Natural killer cell treated with Interleukin-12 subunit alpha and Interleukin-12 subunit beta and Interleukin-15 and Interleukin-18, amount 100 ng/mL, for 72 hours (primary cell): ENCODE measurements at places on chromosomes 4 and X.

DNA sequence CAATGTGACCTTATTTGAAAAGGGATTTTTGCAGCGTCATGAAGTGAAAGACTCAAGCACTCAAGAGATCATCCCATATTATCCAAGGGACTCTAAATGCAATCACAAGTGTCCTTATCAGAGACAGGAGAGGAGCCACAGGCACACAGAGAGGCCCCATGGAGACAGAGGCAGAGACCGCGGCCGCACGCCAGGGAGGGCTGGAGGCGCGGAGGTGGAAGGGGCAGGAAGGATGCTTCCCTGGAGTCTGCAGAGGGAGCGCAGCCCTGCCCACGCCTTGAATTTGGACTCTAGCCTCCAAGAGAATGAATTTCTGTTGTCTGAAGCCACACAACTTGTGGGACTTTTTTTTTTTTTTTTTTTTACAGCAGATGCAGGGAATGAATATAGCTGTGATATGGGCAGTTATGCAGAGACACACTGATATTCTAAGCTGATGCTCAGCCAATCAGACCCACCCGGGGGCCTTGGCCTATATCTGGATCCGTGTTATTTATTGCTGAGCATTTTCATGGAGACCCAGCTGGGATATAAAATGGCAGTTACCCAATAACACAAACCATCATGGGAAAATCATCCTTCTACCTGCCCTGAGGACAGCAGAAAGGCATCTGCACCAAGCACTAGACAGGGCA is 244.8 kb upstream of the PSAPL1 start:
- H3K4me3 ChIP-seq, result no peak overlapping the region
- H3K27ac ChIP-seq, result no peak overlapping the region
- no peak for DNase-seq

DNA sequence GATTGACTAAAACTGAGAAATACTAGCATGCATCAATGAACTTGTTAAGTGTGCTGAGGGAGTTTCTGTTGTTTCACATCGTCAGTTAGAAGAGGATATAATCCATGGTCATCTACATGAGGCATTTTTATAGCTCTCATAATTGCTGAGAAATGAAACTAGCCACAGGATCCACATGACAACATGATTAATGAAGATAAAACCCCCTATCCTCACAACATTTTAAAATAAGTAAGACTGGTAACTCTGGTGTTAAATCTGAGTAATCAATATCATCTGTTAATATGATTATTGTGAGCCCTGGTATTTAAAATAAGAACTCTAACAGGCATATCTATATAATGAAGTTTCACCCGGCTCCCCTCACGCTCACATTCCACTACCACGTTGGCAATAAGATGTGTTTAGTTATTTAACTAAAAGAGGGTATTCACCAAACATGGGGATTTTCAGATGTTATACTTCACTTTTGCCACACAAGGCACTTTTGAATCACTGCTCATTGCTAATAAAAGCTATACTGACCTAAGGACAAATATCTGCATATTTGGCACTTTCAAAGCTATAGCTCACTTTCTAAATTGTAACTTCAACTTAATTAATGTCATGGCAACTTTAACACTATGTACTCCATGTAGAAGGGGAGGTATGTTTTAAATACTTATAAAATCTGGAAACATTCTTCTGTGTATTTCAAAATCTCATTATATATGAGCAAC is 6.7 kb downstream of the UNC5C start:
- H3K4me1 ChIP-seq, result no peaks in the 10 kb centered on the region
- no peak for DNase-seq
- H3K36me3 ChIP-seq, result no peaks in the 10 kb centered on the region
- no peaks in the 10 kb centered on the region for H3K27me3 ChIP-seq

GRCh38 chrX:15114743-15115566 is 154.9 kb downstream of the ASB9 start:
- no peak for DNase-seq
- no peaks in the 10 kb centered on the region for H3K27me3 ChIP-seq
- H3K4me3 ChIP-seq, result no peak overlapping the region
- H3K27ac ChIP-seq, result no peak overlapping the region
- no peaks in the 10 kb centered on the region for H3K4me1 ChIP-seq

DNA sequence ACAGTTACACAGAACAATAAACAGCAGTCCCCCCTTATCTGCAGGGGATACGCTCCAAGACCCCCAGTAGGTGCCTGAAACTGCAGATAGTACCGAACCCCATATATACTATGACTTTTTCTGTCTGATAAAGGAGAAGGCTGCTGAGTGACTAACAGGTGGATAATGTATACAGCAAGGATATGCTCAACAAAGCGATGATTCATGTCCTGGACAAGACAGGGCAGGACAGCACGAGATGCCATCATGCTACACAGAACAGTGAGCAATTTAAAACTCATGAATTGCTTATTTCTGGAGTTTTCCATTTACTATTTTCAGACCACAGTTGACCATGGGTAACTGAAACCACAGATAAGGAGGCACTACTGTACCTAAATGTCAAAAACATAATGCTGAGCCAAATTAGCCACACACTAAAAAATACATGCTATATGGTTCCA is 76.1 kb downstream of the MANBA start:
- H3K27ac ChIP-seq, result no peak overlapping the region
- H3K4me1 ChIP-seq, result no peaks in the 10 kb centered on the region
- H3K4me3 ChIP-seq, result no peak overlapping the region
- DNase-seq, result no peak
- H3K36me3 ChIP-seq, result no peaks in the 10 kb centered on the region

GRCh38 chrX:13254870-13255269 is 65.0 kb downstream of the ATXN3L start:
- peaks cover 18% of the 10 kb centered on the region for H3K27me3 ChIP-seq
- peaks cover 6% of the 10 kb centered on the region for H3K36me3 ChIP-seq
- DNase-seq, result no peak
- peak overlapping the region; percentile 75 for H3K27ac ChIP-seq
- peak overlapping the region; percentile 53 for H3K4me3 ChIP-seq

- no peaks in the 10 kb centered on the region for H3K36me3 ChIP-seq
- H3K27ac ChIP-seq, result no peak overlapping the region
- H3K27me3 ChIP-seq, result no peaks in the 10 kb centered on the region
- DNase-seq, result no peak
Measured at GRCh38 chr4:127261476-127261875, 371.3 kb upstream of the INTU start.

DNA sequence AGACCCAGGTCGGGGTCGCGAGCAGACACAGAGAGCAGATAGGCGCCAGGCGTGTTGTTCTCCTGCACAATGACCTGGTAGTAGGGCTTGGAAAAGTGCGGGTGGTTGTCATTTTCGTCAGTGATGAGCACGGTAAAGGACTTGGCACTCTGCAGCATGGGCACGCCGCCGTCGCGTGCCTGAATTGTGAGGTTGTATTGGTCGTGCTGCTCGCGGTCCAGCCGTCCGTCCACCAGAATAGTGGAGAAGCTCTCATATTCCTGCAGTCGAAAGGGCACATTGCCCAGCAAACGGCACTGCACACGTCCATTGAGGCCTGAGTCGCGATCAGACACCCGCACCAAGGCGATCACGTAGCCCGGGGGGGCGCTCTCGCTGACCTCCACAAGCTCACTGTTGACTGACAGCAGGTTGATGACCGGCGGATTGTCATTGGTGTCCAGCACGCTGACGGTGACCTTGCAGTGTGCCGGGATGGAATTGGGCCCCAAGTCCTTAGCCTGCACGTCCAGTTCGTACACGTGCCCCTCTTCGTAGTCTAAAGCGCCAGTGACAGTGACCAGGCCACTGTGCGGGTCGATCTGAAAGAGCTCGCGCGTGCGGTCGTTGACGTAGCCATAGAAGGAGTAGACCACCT is 2.8 kb downstream of the PCDH19 start:
- H3K27ac ChIP-seq, result no peak overlapping the region
- peaks cover 36% of the 10 kb centered on the region for H3K27me3 ChIP-seq
- H3K4me3 ChIP-seq, result no peak overlapping the region
- no peaks in the 10 kb centered on the region for H3K36me3 ChIP-seq
- DNase-seq, result no peak

GRCh38 chrX:142156567-142156966 is 48.5 kb downstream of the MAGEC2 start:
- H3K27me3 ChIP-seq, result no peaks in the 10 kb centered on the region
- no peaks in the 10 kb centered on the region for H3K36me3 ChIP-seq
- DNase-seq, result no peak
- no peak overlapping the region for H3K27ac ChIP-seq
- no peaks in the 10 kb centered on the region for H3K4me1 ChIP-seq
- H3K4me3 ChIP-seq, result no peak overlapping the region

- peaks cover 13% of the 10 kb centered on the region for H3K4me1 ChIP-seq
- H3K27me3 ChIP-seq, result no peaks in the 10 kb centered on the region
- H3K27ac ChIP-seq, result peak overlapping the region; percentile 65
- no peak overlapping the region for H3K4me3 ChIP-seq
Measured at GRCh38 chr4:185339941-185340340, 55.8 kb downstream of the LRP2BP start.

GRCh38 chr4:90445380-90445779 is 318.2 kb downstream of the CCSER1 start:
- H3K4me1 ChIP-seq, result no peaks in the 10 kb centered on the region
- no peak overlapping the region for H3K4me3 ChIP-seq
- H3K36me3 ChIP-seq, result no peaks in the 10 kb centered on the region
- H3K27me3 ChIP-seq, result no peaks in the 10 kb centered on the region
- DNase-seq, result no peak

DNA sequence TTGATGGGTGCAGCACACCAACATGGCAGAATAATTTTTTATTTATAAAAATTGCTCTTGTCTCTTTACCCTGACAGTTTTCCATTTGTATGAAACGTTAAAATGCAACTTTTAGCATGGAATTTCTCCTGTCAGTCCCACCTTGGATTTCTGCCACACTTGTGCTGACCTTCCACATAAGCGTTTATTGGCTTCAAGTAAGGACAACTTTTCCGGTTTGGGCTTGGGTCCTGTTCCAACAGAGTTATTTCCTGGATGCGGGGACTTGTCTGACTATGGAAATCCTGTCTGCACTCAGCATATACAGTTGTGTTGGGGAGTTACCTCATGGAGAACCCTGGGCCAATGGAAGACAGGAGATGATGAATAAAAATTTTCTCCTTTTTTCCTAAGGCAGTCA is 294.7 kb downstream of the NAF1 start:
- H3K27me3 ChIP-seq, result no peaks in the 10 kb centered on the region
- no peaks in the 10 kb centered on the region for H3K4me1 ChIP-seq
- H3K27ac ChIP-seq, result no peak overlapping the region
- DNase-seq, result no peak

DNA sequence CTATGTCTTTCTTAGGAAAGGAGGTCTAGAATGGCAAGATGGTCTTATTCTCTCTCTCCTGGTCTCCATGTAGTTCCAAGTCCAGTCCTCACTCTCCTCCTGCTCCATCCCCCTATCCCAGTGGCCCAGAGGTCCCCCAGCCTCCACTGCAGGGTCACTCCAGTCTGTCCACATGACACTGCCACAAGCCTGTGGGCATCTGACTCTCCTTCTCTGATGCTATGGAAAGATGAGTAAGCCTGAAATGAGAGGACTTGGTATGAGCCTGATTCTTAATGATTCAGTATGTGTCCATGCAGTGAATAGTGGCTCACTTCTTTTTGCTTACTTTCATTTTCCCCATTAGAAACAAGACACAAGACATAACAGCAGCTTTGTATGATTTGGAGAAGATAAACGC is 516.8 kb upstream of the ADGRL3 start:
- H3K4me1 ChIP-seq, result no peaks in the 10 kb centered on the region
- DNase-seq, result no peak
- H3K4me3 ChIP-seq, result no peak overlapping the region
- no peak overlapping the region for H3K27ac ChIP-seq
- no peaks in the 10 kb centered on the region for H3K27me3 ChIP-seq
- H3K36me3 ChIP-seq, result no peaks in the 10 kb centered on the region

DNA sequence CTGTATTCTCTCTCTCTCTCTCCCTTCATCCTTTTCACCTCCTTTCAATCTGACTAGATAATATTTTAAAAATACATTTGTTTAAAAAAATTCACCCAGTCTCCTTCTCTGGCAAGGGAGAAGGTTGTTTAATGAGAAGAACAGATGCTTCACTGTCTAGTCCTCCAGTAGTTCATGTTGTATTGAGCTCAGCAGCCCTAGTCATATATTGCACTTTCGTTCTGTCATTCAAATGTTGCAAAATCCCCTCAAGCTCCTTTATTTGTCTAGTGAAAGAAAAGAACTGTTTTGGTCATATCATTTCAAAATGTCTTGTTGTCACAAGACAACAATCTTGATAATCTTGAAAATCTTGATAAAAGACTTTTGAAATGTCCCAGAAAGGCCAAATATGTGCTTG is 248.0 kb downstream of the GALNTL6 start:
- H3K4me1 ChIP-seq, result no peaks in the 10 kb centered on the region
- H3K27me3 ChIP-seq, result no peaks in the 10 kb centered on the region
- no peak overlapping the region for H3K27ac ChIP-seq
- peaks cover 4% of the 10 kb centered on the region for H3K36me3 ChIP-seq
- DNase-seq, result no peak

- H3K27me3 ChIP-seq, result peaks cover 18% of the 10 kb centered on the region
- H3K27ac ChIP-seq, result peak overlapping the region; percentile 81
- no peak for DNase-seq
- peak overlapping the region; percentile 94 for H3K4me3 ChIP-seq
Measured at GRCh38 chrX:40094041-40094899, 3.5 kb downstream of the BCOR start.

DNA sequence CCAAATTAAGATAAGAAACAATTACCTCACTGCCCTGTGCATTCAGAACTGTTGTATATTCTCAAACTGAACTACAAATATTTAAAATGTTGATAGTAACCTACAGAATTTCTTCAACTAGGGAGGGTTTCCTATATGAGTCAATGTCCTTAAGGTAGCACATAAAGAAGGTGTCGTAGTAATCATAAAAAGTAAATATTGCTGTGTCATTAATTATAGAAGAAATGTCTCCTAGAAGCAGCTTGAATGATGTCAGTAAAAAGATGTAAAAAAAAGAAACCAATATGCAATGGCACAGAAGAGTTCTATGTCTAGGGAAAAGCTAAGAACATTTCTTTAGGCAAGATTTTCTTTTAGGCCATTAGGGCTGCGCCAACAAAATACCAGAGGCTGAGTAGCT is 559.6 kb upstream of the EPHA5 start:
- no peaks in the 10 kb centered on the region for H3K27me3 ChIP-seq
- H3K36me3 ChIP-seq, result peaks cover 5% of the 10 kb centered on the region
- H3K27ac ChIP-seq, result no peak overlapping the region
- H3K4me1 ChIP-seq, result no peaks in the 10 kb centered on the region

GRCh38 chr4:100754751-100755150 is 236.9 kb upstream of the EMCN start:
- H3K4me3 ChIP-seq, result no peak overlapping the region
- no peaks in the 10 kb centered on the region for H3K4me1 ChIP-seq
- no peak for DNase-seq
- peaks cover 4% of the 10 kb centered on the region for H3K36me3 ChIP-seq
- peaks cover 5% of the 10 kb centered on the region for H3K27me3 ChIP-seq
